Fibroblast of skin of left quadriceps (primary cell): ENCODE measurements at places on chromosomes 12 and 14.
A peak's percentile ranks its signal among the peaks of the same experiment; 100 is the strongest.

DNA sequence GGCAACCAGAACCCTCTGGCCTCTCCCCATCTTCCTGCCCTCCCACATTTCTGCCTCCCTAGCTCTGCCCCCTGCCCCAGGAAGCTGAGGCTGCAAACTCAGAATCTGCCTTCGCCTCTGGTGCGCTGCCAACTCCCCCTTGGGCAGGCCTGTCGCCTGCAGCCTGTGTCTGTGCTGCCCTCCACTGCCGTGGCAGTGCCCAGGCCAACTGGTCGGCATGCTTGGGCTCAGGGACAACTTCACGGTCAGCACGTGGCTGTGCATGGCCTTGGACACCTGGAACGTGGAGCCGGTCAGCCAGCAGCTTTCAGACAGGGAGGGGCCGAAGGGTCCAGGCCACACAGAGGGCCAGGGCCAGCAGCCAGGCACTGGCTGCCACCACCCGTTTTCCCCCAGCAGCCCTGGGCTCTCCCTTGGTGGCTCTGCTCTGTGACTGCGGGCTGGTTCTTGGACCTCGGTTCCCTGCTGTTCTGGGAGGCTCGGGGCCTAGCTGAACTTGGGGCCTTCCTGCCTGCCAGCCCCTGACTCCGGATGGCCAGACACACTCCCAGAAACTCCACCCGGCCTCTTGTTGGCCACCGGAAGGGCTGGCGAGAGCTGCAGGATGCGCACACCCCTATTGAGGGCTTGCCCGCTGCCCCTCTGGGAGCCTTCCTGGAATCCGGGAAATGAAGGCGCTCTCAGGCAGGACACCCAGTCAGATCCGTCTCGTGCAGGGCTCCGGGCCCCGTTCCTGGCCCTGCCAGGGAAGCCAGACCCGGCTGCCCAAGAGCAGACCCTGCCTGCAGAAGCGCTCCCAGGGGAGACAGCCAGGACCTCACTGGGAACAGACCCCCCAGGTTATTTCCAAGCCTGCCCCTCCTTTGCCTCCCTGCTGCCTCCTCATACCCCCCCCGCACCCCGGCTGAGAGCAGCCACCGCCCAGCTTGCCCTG lies 34.2 kb upstream of the PPP1R13B start:
- no peak for DNase-seq

DNA sequence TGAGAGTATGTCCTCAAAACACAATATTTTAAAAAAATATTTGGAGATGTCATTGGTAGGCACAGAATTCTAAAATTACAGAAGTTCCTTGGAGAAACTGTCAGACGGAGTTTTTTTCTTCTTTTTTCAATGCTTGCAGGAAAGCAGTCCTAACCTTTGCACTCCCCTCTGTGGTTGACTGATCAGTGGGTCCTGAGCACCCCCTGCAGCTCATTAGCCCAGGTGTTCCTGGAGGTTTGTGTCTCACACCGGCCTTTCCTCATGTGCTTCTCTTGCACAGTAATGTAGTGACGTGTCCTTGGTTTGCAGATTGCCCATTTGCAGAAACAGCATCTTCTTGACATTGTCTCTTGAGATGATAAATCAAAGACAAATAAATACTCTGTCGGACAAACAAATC lies 513.0 kb downstream of the TMEM121 start:
- DNase-seq, result no peak

DNA sequence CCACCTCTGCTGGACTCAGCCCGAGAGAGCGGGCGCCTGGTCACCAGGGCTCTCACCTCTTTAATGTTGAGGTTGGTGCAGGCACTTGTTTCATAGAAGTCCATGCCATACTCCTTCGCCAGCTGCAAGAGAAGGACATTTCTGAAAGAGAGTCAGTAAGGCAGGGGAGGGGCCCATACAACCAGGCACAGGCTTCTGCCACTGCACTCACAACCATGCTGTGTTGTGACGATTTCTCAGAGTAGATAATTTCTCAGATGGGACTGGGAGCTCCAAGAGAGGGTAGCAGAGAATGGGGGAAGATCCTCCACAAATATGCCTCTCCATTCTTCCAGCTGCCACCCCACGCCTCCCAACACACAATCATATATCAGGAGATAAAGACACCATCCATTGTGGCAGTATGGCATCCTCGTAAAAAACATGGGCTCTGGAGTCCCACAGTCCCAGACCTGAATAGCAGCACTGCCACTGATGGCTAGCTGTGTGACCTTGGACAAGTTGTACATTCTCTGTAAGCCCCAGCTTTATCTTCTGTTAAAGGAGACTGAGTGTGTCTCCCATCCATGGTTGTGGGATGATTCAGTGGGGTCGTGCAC lies 6.2 kb upstream of the GPX2 start:
- no peak for DNase-seq

GRCh38 chr14:32728976-32729375 lies 209.7 kb upstream of the NPAS3 start:
- no peak for DNase-seq

GRCh38 chr12:93767524-93767863 lies 90.3 kb downstream of the CRADD start:
- no peak for DNase-seq

GRCh38 chr12:118980407-118981014 lies 830 bp upstream of the SRRM4 start:
- DNase-seq, result no peak

GRCh38 chr14:20848316-20848954 lies 42.8 kb upstream of the RNASE3 start:
- no peak for DNase-seq

DNA sequence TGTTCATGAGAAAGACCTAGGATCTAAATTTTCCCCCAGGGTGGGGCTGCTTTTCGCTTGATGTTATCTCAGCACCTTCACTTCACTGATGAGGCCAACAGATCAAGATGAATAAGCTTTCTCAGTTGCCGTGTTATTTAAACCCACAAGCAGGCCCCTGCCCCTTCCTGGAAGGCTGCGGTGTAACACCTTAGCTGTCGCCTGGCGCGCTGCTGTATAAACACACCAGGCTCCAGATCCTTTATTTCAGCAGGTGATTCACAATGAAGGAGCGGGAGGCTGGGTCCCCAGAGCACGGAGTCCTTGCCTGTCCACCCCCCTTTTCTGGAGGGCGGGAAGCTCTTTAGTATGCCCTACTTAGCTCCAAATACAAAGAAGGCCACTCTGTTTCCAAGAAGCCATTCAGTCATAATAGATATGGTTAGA lies 515.4 kb downstream of the FUT8 start:
- DNase-seq, result no peak

DNA sequence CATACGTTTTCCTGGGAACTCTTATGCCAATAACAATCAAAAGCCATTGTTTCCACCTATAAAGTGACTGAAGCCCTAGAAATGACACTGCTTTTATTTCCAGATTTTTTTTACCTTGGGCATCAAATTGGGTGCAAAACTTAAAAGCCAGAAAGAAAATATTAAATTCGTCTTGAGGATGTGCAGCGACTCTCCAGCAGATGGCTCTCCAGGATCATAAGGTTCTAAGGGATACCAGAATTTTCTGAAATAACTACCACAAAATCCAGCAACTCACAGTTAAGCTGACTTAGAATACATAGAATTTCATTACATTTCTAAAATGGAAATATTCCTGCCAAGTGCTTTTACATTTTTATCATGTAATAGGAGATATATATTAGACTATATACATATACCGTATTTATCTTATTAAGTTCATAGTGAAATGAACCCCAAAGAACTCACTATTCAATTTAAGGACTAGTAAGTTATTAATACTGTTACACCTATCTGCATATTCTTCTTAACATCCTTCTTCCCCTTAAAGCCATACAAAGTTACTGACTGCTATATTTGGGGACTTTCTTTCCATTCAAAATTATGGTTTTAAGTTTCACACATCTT lies 44.0 kb downstream of the ARMH4 start:
- DNase-seq, result peak; percentile 42

- DNase-seq, result no peak
Measured at GRCh38 chr12:5688226-5688625, 256.3 kb downstream of the NTF3 start.
